ENCODE measurements at places on chromosomes 11 and 22.

GRCh38 chr11:75523811-75524664, 1.7 kb downstream of the GDPD5 start:
- no peak for DNase-seq

- no peak for DNase-seq
These were observed 6.5 kb downstream of the MTMR2 start for GRCh38 chr11:95917193-95918036.

DNA sequence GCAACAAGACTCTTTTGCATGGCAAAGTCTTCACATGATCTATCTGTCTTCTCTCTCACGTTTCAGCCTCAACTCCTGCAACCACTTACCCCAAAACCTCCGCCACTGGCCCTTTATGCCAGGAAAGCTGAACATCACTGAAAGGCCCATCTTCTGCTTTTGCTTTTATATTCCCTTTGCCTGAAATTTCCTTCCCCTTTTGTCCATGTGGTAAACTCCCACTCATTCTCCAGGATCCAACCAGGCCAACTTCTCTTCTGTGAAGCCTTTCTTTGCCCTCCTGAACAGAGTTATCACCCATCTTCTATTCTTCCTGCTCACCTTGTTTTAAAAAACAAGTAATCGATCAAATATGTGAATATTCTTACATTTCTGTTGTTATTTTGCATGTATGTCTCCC, 117.8 kb downstream of the WNT11 start:
- DNase-seq: no peak

DNA sequence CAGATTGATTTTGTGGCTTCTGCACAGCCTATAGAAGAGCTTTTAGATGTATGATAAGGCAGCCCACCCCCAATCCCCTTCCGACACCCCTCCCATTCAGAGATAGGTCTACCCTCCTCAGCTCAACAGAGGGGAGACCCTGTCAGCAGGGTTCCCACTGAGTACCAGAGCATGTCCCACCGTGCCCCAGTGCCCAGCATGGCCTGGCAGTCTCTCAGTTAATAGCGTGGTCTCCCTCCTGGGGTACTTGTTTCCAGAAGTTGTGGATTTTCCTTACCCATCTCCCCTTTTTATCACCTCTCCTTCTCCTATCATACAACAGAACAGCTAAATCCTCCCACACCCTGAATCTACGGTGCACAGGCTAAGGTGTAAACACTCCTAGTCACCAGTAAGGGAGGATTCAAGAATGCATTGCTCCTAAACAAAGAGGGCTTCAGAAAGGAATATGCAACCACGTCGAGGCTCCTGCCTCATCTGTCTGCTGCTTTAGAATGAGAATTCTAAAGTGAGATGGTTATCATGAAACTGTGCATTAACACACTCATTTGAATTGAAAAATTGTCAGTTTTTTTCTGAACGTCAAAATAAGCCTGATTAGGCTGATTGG, 6.7 kb downstream of the PLAAT2 start:
- no peak for DNase-seq

DNA sequence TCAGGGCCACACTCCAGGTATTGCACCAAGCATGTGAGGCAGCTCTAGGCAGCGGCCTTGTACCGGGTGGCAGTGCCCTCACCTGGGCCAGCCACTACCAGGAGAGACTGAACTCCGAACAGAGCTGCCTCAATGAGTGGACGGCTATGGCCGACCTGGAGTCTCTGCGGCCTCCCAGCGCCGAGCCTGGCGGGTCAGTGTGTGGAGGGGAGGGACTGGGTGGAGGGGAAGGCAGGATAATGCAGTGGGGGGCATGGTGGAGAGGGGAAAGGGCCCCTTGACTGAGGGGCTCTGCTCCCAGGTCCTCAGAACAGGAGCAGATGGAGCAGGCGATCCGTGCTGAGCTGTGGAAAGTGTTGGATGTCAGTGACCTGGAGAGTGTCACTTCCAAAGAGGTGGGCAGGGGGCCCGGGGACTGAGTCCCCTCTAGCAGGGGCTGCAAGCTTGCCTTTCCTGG, 4.2 kb downstream of the SSH3 start:
- DNase-seq: no peak

DNA sequence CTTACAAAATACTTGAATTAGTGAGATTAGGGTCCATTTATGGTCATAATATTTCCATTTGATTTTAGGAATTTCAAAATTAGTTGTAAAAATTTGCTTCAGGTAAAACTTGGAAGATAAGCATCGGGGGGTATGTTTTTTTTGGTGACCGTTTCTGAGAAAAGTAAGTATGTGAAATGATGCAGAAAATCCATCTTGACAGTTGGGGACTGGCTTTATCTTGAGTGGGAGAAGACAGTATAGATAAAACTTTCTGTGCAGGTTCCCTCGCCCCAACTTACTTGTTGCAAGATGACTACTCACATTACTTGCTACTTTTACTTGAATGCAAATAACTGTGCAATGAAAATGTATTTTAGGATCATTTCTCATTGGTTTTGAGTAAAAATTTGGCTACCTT, 49.5 kb downstream of the DNAJC24 start:
- no peak for DNase-seq

- DNase-seq: peak; percentile 36
These were observed 1.1 kb downstream of the FXYD2 start for GRCh38 chr11:117823294-117823945.

GRCh38 chr11:18001191-18001590, 11.7 kb downstream of the SERGEF start:
- no peak for DNase-seq

- DNase-seq: no peak
These were observed 1204.7 kb downstream of the BRD1 start for GRCh38 chr22:48622891-48623545.

- DNase-seq: no peak
These were observed 22.1 kb downstream of the TMEM135 start for GRCh38 chr11:87059596-87060390.

GRCh38 chr22:46812034-46812605, 49.7 kb downstream of the TBC1D22A start:
- DNase-seq: no peak

DNA sequence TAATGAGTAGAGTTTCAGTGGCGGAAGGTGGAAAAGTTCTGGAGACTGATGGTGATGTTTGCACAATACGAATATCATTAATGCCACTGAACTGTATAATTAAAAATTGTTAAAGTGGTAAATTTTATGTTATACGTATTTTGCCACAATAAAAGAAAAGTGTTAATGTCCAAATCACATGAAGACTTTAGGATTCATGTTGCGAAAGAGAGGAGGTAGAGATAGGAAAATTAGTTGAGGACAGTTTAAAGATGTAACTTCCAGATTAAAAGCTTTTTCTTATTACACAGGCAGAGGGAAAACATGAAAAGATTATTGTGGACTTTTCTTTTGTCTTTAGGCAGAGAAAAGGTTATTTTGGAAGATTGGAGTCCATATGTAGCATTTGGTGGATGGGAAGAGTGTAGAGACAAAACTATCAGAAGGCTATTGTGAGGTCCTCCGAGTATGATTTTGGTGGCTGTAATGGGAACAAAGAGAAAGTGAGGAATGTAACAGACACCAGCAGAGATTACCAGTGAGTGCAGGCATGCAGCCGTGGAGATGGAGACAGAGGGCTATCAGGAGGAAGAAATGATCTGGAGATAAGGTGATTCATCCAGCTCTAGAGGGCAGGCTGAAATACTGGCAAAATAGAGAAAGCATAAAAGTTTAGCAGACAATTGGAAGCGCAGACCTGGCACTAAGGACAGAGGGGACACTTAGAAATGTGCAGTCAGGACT, 12.5 kb downstream of the VPS26B start:
- DNase-seq: no peak

- no peak for DNase-seq
These were observed 8.2 kb downstream of the ZBED4 start for GRCh38 chr22:49861642-49862495.

GRCh38 chr11:18669711-18670110, 28.9 kb upstream of the TMEM86A start:
- no peak for DNase-seq

GRCh38 chr11:119728211-119728626, 781 bp downstream of the NECTIN1 start:
- peak; percentile 44 for DNase-seq

GRCh38 chr22:34669001-34669400, 397.0 kb upstream of the ISX start:
- no peak for DNase-seq

- DNase-seq: no peak
These were observed 2.4 kb downstream of the VPS26B start for GRCh38 chr11:134226806-134227325.

DNA sequence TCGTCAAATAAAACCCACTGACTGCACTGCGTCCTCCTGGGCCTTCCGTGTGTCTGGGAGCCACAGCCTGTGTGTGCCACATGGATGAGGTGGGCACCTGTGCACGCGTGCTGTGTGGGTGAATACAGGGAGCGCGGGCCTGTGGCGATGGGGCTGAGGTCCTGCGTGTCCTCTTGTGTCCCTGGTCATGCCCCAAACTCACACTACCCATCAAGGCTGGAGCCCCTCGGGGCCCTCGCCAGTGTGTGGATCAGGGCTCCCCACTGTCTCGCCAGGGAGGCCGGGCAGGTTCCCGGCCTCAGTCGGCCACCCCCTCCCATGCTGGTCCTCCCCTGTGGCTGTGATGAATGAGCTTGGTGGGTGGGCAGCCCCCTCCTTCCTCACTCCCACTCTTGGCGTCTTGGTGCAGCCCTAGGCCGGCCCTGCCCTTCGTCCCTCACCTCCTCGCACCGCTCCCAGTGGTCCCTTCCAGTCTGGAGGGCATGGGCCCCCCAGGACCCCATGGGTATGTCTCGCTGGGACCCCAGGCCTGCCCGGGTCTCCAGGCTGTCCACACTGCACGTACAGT, 707 bp upstream of the CD151 start:
- no peak for DNase-seq

DNA sequence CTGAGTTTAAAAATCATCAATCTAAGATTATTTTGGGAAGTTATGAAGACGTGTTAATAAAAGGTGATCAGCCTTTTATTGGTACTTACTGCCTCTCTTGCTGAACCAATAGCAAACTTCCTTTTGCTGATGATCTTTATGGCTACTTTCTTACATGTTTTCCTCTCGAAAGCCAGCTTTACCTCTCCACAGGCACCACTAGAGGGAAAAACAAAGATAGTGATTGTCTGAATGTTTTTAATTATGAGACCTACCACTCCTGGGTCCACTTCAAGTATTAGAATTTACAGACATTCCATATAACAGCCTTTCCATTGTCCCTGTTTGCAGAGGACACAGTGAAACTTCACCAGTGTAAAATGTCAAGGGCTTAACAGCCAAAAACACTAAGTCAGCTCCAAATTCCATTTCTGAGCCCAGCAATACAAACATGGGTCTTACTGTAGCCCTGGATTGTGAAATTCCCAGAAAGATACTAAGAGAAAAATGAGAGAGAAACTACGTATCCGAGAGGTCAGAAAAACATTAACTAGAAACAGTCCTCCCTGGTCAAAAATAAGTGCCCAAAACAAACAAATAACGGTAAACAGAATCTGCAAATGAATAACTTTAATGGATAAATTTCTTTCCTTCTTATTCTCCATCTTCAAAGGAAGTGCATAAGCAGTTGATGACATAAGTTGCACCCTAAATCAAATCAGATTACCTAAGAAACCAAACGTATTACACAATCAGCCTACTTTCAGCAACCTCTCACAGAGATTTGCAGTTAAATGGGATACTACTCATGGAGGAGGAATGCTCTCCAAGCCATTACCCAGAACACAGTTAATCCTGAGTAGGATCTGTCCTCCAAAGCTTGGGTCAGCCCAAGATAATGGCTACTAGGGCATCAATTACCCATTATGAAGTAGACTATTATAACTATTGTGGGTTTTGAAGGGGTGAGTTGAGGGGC, 29.5 kb downstream of the CHEK2 start:
- DNase-seq: no peak

- DNase-seq: no peak
These were observed 548.0 kb upstream of the LUZP2 start for GRCh38 chr11:23948851-23949250.

- no peak for DNase-seq
These were observed 3.0 kb downstream of the OR8D1 start for GRCh38 chr11:124310721-124311120.

DNA sequence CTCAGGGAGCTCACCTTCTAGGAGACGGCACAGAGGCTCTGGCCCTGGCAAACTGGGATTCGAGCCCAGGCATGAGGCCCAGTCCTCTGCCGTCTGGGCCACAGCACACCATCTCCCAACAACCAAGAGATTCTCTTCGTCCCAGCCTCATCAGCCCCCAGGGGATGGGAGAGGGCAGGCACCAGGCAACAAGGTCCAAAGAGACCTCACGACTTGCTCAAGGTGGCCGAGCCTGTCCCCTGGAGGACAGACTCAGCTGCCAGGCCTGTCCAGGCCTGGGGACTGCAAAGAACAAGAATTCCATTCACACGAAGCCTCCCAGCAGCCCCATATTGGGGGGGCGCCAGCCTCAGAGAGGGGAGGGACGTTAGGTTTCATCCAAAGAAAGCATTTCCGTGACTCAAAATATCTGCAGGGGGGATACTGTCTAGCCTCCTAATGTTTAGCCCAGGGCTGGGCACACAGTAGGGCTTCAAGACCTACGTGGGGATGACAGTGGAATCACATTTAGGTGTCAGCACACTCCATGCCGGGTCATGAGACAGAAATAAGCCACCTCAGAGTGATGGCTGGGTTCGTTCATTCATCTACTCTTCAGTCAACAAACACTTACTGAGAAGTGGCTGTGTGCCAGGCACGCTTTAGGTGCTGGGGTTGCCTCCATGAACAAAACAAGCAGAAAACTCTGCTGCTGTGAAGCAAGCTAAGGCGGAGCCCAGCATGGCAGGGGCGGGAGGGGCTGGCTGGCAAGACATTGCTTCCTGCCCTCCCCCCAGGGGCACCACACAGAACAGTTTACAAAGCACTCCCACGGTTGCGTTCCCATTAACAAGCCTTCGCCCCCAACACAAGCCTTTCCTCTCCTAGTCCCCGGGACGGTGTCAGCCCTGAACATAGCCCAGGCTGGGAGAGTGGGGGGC, 1.2 kb downstream of the CARNS1 start:
- DNase-seq: no peak

- peak; percentile 43 for DNase-seq
These were observed 66.5 kb downstream of the CCDC34 start for GRCh38 chr11:27296497-27296896.

GRCh38 chr22:26889802-26890201, 232.4 kb downstream of the MIAT start:
- DNase-seq: no peak

DNA sequence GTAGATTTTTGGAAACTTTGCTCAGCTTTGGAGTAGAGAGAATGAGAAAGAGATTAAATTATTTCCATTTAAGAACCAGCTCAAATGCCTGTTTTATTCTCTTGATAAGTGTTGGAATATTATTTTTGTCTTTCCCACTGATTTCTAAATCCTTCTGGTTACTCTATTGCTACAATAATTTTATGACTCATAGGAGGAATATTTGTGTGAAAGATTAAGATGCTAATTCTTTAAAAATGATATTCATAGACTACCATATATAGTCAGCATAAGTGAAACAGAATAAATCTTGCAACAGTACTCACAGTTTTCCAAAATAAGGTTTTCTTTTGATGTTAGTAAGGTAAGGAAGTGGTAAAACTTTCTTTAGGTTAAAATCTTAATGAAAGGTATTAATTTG, 60.9 kb downstream of the YAP1 start:
- DNase-seq: no peak
